Hair follicular keratinocyte (primary cell): ENCODE measurements at places on chromosomes 11 and 22. TPM values are rescaled to one million over a fixed set of nuclear protein-coding genes. Genes with fewer than 3 reads are reported as not detected.

Gene RAB39A
- total RNA-seq: not detected in 2 replicates

Gene DDTL
- total RNA-seq: 1.5 and 2.9 TPM in 2 replicates

Gene JRKL
- total RNA-seq: 3.9 and 5.5 TPM in 2 replicates

Gene TYR
- not detected in 2 replicates for total RNA-seq

Gene PRDM11
- total RNA-seq: 3.5 and 8.6 TPM in 2 replicates

Gene QSER1
- 13.2 and 14.5 TPM in 2 replicates for total RNA-seq

Gene SSH3
- total RNA-seq: 54.8 and 64.1 TPM in 2 replicates

Gene C11orf21
- not detected in 2 replicates for total RNA-seq

Gene LARGE2
- 68.5 and 75.3 TPM in 2 replicates for total RNA-seq

Gene MMP26
- not detected in 2 replicates for total RNA-seq

Gene LRRC56
- total RNA-seq: under 0.01 and 0.34 TPM in 2 replicates

Gene MS4A6E
- total RNA-seq: not detected in 2 replicates

Gene MRGPRX3
- 24.1 and 45.6 TPM in 2 replicates for total RNA-seq

Gene TMA7B
- total RNA-seq: not detected in 2 replicates

Gene ABCC8
- not detected in 2 replicates for total RNA-seq
